ENCODE measurements at places on chromosomes 2 and 18.

DNA sequence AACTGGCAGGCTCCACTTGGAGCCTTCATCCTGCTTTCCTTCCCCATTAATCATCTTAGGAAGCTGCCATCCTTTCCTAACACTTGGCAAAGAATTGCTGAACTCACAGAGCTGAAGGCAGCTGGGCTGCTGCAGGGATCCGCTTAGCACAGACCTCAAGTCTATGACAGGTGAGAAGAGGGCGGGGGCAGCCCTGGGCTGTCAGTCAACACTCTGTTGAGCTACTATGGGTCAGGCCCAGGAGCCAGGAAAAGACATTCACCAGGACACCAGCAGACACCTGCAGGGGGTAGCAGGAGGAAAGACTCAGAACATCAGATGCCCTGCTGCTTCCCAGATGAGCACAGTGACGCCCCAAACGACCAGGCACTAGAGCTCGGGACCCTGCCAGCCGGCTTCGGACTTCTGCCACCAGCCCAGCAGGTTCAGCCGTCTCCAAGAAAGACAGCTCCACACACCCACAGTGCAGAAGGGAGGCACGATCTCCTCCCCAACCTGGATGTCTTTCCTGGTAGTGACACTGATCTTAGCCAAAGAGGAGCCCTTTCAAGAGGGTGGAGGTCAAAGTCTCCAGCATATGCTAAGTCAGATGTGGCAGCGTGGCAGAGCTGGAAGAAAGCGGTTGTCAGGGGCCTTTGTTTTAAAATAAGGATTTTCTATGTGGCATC is 55.2 kb downstream of the SNORC start:
- DNase-seq = no peak

DNA sequence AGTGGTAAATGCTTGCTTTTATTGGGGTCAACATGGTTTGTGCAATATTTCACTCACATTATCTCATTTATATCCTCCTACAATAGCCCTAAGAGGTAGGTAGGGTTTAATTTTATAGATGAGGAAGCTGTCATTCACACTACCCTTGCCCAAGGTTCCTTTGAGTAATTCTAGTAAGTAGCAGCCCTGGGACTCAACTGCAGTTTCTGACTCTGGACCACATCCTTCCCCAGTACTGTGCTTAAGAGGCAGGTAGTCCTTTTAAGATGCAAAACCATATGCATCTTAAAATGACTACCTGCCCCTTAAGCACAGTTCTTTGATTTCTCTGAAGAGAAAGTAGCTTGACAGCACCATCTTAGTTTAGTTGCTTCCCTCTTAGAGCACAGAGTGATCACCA is 15.7 kb upstream of the NT5C1B start:
- DNase-seq = no peak

- DNase-seq = no peak
Observed at GRCh38 chr2:219766658-219767057, 139.2 kb downstream of the SLC4A3 start.

DNA sequence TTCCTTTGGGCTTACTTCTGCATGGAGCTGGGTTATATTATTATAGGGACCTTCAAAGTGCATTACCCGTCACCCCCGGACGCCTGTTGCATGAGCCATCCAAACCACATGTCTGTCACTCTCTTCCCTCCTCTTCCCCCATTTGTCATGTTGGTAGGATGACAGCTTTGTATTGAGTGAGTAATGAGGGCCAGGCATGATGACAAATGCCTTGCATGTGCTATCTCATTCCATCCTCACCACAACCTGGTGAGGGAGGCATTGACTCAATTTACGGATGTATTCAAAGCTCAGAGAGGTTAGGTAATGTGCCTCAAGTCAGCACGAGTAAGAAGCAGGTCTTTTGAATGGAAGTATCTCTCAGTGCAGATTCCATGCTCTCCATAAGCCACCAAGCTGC is 510.5 kb upstream of the TNP1 start:
- no peak for DNase-seq

DNA sequence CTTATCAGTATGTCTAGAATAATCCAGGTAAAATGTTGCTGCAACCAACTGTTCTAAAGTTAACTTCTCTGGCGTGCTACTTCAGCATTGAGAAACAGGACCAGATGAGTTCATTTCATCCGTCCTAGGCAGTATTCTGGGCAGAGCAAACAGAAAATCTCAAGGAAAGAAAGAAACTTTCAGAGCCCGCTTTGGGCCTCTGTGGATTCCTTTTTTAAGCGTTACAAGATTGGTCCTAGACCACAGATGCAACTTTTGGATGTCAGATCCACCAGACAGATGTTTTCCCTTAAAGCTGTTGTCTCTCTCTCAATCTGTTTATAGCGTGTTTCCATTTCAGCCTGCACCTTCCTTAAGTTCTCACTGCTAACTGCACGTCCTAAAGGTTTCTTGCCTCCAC is 75.0 kb downstream of the BCL2 start:
- DNase-seq = no peak

DNA sequence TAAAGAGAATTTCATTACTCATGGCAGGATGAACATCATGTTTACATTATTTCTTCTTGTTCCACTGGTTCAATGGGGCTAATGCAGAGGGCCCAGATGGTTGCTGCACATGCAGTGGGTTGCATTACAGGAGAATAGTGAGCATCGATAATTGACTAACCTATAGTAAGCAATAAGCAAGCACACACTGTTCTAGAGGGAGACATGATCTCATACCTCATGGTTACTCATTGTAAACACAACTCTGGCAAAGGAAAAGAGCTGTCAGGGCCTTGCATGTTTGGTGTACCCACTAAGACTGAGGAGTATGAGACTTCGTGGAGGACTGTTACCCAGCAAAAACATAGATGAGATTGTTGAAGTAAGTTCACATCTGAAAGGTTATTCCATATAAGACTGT is 885.6 kb upstream of the VRK2 start:
- DNase-seq = no peak

DNA sequence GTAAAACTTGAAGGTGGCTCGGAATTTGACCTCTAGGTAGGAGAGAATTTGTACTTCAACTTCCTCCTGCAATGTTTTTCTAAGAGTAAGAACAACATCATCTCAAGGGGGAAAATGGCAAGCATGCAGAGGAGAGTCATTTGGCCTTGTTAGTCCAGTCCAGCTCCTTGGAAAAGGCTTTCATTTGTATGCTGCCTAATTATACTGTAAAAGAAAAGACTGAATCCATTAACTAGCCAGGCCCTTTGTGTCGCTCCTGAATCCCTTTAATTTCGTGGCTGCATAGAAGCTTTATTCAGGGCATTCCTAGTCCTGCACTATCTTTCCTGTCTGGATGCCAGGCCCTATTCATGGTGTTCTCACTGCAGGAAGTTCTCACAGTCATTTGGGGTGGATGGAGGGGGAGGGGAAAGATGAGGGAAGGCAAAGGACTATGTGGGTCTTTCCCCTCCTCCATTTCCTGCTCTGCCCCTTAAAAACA is 36.0 kb downstream of the PHLPP1 start:
- no peak for DNase-seq

DNA sequence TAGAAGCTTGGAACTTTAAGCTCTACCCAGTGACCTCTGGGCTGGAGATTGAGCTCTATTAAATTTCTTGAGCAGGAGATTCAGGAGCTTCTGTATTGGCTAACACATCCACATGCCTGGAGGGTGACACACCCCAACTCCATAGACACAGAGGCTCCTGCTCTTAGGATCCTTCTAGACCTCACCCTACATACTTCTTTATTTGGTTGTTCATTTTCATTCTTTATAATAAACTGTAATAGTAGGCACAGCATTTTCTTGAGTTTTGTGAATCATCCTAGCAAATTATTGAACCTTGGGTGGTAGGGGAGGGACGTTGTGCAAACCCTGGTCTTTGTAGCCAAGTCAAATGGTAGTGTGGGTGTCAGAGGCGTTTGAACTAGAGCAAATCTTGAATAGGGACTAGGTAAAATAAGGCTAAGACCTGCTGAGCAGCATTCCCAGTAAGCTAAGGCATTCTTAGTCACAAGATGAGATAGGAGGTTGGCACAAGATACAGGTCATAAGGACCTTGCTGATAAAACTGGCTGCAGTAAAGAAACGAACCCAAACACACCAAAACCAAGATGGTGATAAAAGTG is 323.8 kb upstream of the GALNT5 start:
- no peak for DNase-seq

DNA sequence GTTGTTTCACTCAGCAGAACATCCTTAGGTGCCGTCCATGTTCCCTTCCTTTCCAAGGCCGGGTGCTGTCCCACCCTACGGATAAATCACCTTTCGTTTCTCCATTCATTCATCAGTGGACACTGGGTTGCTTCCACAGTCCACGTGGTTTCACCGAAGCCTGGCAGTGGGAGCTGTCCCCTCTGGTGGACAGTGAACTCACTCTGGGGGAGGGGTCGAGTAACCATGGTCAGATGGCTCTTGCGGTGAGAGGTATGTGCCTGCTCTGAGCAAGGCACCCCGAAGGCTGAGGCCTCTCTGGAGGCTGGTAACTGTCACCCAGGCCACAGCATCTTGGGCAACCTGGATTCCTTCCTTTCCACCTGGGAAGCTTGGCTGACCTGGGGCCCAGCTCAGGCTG is 61.5 kb upstream of the TWIST2 start:
- no peak for DNase-seq

DNA sequence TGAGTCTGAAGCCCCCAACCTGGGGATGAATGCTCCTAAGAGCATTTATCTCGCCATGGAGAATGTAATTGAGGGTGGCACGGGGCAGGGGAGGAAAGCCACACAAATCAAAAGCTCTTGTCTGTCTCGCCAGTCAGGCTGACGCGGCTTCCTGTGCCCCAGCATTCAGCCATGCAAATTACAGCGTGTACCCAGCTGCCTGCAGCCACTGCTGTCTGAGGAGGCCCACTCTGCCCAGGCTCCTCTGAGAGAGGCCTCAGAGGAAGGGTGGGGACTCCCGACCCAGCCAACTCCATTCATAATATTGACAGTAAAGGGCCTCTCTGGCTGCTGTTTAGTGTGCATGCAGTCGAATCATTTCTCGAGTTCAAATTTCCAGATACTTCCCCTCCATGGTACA is 22.0 kb downstream of the SMAD7 start:
- peak; percentile 83 for DNase-seq

Data from CD4-positive, alpha-beta T cell treated with Interleukin-10 for 1 hour (primary cell).